Activated effector memory CD4-positive, alpha-beta T cell treated with Interleukin-2 at 50 U/mL for 16 hours (primary cell): ENCODE measurements at places on chromosomes 6 and 20.

- no peak for DNase-seq
Observed at GRCh38 chr6:102759415-102759814, 1365.9 kb downstream of the GRIK2 start.

DNA sequence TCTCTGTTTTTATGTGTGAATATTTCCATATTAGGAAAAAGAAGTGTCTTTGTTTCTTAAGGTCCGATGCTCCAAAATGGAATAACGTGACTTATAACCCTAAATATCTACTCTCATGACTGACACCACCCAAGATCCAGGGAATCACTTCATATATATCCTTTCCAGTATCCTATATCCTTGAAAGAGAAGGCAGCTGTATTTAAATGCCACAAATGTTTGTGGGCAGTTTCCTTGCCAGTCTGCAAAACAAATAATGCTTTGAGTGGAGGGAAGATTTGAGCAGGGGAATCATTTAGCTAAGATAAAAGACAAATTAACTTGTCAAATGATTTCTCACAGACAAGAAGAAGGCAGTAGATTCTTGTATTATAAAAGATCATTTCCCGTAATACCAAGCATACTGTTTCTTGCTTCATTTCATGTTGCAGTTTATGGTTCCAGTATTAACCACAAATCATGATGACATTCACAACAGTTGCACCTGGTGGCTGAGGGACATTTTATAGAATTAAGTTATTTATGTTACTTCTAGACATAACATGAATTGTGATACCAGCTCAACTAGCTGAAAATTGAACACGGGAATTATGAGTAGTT, 30.0 kb upstream of the FABP7 start:
- DNase-seq = no peak

- no peak for DNase-seq
Observed at GRCh38 chr20:5191829-5192569, 65.2 kb downstream of the CDS2 start.

- DNase-seq = no peak
Observed at GRCh38 chr6:43037197-43037596, 15.8 kb downstream of the RRP36 start.

DNA sequence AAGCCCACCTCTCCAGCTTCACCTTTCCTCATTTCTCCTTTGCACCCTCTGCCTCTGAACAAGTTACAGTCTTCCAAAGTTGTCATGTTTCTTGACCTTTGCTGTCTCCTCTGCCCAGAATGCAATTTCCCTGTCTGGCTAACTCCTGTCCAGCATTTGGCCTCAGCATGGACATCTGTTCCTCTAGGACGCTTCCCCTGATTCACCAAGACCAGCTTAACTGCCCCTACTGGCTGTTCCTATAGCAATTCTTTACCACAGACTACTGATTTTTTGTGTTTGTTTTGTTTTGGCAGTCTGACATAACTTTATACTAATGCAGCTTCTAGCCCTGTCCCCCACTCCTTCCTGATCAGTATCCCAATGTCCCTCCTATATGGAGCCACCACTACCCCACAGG, 13.4 kb downstream of the GNL1 start:
- DNase-seq = no peak

DNA sequence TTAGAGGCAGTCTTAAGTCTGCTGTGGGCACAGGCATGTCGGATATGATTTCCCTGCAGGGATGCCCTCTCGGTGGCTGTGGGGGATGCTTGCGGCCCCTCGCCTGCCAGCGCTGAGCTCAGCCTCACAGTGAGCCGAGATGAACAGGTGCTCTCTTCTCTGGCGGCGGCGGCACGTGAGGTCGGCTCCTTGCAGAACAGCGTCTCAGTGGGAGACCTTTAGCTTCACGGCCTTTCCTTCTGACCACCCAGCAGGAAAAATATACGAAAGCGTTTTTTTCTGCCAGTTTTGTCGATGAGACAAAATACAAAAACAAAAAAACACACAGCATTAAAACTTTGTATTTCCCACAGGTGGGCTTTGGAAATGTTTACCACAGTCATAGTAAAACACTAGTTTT, 23.6 kb downstream of the FOXA2 start:
- DNase-seq = no peak

GRCh38 chr6:9657994-9658393, 756.9 kb downstream of the TFAP2A start:
- DNase-seq = no peak

DNA sequence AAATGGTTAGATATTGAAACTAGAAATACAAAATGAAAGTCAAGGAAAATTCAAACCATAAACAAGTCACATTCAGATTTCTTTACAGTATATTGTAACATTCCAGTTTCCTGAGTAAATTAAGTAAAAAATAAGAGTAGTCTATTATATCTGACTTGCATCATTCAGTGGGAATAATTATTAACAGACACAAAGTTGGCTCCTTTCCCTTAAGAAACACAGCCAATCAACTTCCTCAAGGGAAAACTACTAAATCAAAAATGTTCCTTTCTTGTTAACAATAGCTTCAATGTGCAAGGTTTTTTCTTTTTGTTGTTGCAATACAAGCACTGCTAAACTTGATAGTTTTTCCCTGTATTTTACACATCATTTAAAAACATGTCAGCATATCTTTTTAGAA, 33.2 kb downstream of the DNAAF9 start:
- DNase-seq = no peak

GRCh38 chr20:15546525-15547023, 1026.7 kb downstream of the KIF16B start:
- no peak for DNase-seq

DNA sequence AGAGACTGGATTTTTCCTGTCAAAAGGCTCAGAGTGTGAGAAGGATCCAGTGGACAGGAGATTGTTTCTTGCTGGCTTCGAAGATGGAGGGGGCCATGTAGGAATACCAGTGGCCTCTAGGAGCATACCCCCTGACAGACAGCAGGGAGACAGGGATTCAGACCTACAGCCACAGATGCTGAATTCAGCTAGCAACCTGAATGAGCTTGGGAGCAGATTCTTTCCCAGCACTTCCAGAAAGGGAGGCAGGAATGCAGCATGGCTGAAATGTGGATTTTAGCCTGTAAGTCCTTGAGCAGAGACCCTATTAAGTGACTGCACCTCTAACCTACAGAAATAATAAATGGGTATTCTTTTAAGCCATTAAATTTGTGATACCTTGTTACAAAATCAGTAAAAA, 44.6 kb downstream of the STXBP5 start:
- no peak for DNase-seq

GRCh38 chr6:124996411-124996810, 34.2 kb downstream of the RNF217 start:
- no peak for DNase-seq

- DNase-seq = peak; percentile 32
Observed at GRCh38 chr6:73394577-73395354, at the start of gene DDX43. DDX43 (plus strand) TSS chr6:73394828; CDS start chr6:73394906, 78 bp downstream.

- no peak for DNase-seq
Observed at GRCh38 chr20:57905448-57905847, 195.6 kb upstream of the PMEPA1 start.

DNA sequence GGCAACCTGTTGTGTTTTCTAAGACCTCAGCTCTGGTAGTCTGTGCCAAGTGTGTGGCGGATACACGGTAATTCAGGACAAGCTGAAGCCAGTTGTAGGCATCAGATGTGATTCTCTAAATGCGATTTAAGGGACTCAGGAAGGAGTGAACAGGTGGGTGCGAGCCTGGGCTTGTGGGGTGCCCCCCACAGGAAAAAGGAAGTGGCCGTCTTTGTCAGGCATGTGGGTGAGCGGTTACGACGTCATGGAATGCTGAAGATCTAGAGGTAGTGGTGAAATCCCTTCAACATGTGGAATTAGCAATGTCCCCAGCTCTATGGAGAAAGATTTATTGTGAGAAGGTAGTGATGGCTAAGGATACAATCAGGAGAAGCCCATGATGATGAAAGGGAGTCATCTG, 95.1 kb upstream of the EXOC2 start:
- no peak for DNase-seq

GRCh38 chr6:107330168-107330567, 129.2 kb downstream of the PDSS2 start:
- DNase-seq = no peak

DNA sequence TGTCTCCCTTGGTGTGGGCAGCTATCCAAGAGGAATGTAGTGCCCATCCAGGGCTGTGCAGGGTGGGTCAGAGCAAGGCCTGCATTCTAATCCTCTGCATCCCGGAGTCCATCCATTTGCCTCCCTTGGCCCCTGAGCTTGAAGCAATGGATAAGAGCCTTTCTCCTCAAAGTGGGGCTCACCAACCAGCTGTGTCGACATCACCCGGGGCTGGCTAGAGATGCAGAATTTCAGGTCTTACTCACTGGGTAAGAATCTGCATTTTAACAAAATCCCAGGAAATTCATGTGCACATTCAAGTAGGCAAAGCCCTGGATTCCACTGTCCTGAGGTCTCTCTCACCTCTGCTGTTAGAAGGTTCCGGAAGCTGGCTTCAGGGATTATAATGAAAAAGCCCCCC, 95.3 kb downstream of the MDGA1 start:
- DNase-seq = no peak

GRCh38 chr6:152372945-152373344, 264.2 kb downstream of the SYNE1 start:
- no peak for DNase-seq

DNA sequence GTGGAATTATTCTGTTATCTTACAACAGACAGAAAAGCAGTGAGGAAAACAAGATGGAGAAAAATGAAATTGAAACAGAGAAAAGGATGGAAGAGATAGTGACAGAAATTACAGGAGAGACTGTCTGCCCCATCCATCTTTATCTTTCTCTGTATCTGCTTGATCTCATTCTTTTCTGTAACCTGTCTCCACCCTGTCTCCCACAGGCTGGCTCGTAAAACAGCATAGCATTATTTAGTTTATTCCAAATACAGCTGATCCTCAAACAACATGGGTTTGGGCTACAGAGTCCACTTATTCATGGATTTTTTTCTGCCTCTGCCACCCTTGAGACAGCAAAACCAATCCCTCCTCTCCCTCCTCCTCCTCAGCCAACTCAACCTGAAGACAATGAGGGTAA, 482.3 kb upstream of the JARID2 start:
- DNase-seq = no peak

GRCh38 chr6:211871-212497, 80.3 kb upstream of the DUSP22 start:
- no peak for DNase-seq

DNA sequence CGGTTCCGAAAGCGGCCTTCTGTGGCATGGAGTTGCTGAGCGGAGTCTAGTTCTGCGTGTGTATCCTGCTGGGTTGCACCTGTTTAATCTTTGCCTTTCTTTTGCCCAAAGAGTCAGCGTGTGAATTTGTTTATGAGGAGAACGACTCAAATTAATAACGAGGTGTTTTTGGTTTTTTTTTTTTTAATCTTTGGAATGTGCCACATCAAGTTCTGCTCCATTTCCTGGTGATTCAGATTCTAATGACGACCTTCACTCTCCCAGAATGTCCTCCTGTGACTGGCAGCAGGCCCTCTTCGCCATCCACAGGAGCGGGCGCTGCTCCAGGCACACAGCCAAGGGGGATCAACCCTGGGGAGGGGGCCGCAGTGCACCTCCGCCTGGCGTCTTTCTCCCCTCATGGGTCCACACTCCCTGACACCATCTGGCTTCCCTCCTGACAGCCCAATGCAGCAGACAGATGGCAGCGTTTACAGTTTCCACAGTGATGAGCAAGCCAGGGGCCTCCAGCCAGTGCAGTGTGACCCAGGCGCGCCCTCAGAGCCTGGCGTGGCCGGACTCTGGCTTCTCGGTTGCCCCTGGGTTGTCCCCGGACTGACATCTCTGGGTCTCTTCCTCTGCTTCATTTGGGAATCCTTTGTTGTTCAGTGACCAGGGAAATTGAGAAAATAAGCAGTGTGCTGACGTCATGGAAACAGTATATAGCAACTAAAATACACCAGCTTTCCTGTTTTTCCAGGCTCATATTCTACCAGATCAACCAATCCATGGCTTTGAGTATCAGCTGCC, 27.5 kb upstream of the AFDN start:
- DNase-seq = no peak

DNA sequence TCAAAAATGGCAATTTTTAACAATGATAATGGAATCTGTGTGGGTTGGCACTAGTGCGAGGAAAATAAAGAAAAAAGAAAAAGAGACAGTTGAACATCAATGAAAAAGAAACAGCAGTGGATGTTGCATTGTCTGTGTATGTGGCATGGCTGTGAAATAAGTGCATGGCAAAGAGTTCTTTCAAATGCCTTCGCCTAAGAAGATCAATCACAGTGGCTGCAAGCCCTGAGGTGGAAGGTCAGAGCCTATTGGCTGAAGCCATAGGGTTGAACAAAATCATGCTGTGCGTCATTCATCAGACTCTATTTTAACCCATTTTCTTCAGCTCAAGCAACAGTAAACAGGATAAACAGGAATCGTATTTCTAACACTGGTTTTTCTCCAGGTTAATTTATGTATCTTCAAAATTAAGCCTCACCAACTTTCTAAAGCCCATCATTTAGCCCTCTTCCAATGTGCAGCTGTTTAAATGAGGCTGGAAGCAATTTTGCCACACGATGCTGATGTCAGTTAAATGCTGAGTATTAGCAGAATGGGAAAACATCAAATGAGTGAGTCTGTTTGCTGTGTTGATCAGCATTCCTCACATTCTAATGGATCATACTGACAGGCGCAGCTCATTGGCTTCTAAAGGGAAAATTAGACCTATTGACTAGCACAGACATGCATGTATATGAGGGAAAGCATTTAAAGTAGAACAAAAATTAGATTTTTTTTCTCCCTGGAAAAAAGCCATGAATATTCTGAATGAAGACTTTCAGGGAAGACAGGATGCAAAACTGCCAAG, 955.9 kb upstream of the EYS start:
- DNase-seq = no peak

DNA sequence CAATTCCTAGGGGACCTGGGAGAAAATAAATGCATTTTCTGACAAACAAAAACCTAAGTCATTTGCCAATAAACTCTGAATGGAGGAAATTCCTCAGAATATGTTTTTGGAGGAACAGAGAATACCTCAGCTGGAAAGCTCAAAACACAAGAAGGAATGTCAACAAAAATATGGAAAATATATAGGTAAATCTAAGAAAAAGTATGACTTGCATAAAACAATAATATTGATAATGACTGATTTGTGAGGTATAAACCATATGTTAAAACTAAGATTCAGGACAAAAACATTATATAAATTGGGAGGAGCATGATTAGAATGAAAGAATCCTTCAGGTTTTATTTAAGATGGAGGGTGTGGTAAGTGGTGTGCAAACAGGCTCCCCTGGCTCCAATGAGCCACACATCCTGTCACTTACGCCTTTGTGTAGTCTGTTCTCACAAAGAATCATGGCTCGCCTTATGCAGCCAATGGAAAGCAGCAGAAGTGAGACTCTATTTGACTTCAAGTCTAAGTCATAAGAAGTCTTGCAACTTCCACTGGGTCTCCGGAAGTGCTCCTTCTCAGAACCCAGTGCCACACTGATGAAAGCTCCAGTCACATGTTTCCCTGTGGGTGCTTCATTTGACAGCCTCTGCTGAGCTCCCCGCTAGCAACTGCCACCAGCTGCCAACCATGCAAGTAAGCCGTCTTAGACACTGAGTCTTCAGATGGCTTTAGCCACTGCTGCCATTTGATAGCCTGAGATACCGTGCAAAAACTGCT, 8.1 kb downstream of the CFAP61 start:
- no peak for DNase-seq
